Fibroblast of gingiva (primary cell): ENCODE measurements at places on chromosomes 2 and 18.
A peak's percentile ranks its signal among the peaks of the same experiment; 100 is the strongest.

DNA sequence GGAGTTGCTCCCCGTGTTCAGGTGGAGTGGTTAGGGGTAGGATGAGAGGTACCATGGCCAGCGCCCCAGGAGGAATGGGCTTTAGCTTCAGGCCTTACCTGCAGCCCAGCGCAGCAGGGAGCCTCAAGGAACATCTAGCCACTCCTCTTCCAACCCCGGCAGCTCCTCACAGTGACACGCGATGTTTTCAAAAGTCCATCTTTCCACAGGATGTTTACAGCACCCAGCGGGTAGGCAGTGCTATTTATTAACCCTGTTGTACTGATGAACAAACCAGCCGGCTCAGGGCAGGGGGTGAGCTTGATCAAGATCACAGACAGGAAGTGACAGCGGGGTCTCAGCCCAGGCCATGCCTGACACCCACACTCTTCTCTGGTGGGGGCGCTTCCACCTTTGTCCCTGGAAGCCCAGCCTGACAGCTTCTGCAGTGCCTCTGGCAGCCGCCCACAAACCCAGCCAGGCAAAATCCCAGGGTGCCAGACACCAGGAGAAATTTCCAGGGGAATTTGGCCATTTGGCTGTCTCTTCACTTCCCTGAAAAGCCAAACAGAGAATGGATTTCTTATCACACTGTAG is 18.4 kb upstream of the PRLH start:
- DNase-seq, result no peak

DNA sequence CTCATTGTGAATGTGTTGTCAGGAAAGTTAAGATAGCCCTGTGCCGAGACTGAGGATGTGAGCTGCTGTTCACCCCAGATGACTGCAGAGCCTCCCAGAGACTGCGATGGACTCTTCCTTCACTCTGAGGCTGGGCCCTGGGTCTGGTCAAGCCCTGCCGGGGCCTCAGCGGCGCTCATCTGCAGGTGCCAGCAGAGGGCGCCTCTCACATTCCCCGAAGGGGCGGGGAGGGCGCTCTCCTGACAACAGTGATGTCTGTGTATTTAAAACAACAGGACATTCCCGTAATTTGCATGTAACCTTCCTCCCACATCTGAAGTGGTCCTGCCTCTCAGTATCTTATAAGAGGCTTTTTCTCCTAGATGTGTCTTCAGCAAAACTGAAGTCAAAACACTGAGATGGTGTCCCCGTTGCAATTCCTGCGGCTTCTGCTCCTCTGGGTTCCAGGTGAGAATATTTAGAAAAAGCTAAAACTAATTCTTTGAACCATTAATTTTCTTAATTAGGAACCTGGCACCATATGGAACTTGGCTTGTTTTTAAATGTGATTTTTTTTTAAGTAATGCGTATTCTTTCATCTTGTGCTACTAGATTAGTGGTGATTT is 1377.9 kb downstream of the RPIA start:
- no peak for DNase-seq

DNA sequence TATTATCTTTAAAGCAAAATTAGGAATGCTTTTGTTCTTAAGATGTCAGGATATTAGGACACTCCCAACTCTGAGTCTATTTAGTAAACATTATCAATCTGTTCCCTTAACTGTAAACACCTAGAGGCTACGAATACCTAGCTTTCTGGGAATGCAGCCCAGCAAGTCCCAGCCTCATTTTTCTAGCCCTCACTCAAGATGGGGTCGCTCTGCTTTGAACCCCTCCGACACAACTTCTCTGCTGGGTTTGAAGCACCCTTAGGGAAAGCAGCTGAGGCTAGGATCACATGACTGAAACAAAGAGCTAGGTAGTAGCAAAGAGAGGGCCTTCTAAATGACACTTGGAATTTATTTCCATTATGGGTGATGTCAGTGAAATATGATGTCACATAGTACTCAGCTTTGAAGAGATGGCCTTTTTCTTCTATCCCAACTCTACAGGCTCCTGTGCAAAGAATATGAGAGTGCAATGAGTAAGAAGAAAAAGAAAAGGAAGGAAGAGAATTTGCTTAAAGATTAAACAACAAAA is 114.7 kb downstream of the CSRNP3 start:
- no peak for DNase-seq

- DNase-seq, result peak; percentile 71
These were observed 20.4 kb upstream of the ATOH8 start for GRCh38 chr2:85733121-85733960.

GRCh38 chr2:120945091-120945490 is 209.4 kb downstream of the GLI2 start:
- DNase-seq, result no peak

DNA sequence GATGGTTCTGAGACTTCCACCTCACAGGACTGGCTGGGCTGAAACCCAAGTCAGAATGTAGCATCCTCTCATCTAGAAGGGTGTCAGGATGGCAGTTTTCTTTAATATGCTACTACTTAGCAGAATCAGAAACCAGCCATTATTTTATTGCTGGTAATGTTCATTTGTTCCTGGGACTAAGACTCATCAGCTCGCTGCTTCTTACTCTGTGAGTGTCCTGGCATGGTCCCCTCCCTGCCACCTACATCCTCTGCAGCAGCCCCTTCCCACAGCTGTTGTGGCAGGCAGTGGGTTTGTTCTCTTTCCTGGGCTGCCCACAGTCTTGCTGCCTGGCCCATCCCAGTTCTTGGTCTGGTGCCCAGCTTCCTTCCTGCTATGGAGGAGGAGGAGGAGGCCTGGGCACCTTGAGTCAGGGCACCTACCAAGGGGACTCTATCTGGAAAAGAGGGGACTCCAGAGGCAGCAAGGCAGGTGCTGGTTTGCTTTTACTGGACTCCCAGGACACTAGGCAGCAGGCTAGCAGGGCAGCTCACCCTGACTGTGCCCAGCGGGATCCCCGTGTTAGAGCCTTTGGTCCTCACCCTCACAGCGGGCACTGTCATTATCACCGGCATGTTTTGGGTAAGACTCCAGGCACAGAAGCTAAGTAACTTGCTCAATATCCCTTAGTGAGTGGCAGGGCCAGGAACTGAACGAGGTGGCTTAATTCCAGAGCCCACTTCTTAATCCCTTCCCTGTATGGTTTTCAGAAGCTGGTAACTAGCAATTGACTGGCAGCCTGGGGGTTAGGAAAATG is 62.1 kb downstream of the LRRFIP1 start:
- no peak for DNase-seq

- peak; percentile 79 for DNase-seq
These were observed 86.2 kb downstream of the METTL8 start for GRCh38 chr2:171347591-171348032.

- DNase-seq, result no peak
These were observed 17.6 kb upstream of the TMEM247 start for GRCh38 chr2:46461709-46462171.

GRCh38 chr2:45237850-45238542 is 228.7 kb upstream of the SIX2 start:
- DNase-seq, result peak; percentile 97

GRCh38 chr2:62471816-62472215 is 34.2 kb downstream of the TMEM17 start:
- no peak for DNase-seq

DNA sequence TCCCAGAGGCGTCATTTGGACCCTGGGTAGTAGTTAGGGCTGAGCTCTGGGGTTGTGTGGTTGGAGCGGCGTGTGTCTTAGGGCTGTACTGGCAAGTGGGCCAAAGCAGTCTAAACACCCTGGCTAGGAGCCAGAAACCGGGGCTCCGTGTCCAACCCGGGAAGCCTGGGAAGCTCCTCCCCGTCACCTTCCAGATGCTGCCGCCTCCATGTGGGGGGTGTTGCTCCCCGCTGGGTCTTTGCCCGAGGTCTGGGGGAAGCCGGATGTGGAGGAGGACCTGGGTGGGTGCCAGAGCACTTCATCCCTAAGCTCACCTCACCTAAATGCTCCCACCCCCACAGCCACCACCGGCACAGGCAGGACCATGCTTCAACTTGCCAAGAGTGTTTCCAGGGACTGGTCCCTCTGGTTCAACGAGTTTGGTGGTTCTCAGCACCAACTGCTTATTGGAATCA is 25.4 kb downstream of the TET3 start:
- DNase-seq, result no peak

- DNase-seq, result no peak
These were observed 28.3 kb downstream of the ANKMY1 start for GRCh38 chr2:240529344-240529999.

- peak; percentile 31 for DNase-seq
These were observed 285.1 kb downstream of the SLC4A3 start for GRCh38 chr2:219912491-219912921.

DNA sequence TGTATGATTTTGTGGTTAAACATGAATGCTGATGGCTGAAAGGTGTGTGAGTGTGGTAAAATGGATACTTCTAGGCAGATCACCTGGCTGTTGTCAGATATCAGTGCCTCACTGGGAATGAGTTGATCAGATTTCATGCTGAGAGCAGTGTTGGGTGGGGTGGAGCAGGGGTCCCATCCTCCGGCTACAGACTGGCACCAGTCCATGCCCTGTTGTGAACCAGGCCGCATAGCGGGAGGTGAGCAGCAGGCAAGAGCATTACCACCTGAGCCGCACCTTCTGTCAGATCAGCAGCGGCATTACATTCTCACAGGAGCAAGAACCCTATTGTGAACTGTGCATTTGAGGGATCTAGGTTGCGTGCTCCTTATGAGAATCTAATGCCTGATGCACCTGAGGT is 78.7 kb downstream of the GLI2 start:
- DNase-seq, result no peak

DNA sequence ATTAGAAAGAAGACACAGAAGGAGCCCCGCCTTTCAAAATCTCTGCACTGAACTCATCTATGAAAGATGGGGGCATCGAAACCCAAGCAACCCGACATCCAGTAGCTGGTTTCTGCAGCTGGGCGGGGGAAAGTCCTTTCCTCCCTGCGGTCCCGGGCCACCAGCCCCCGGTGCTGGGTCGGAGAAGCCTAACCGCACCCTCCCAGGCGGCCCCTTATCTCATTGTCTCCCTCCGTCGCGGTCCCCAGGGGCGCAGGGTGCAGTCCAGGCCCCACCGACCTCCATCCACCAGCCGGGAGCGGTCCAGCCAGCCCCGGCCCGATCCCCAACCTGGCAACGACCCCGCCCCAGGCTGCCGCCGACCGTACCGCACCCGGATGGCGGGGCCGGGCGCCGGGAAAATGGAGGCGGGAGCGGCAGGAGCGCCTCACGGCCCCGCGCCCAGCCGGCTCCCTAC is 452 bp downstream of the RAPH1 start:
- peak; percentile 2 for DNase-seq

- DNase-seq, result no peak
These were observed 700 bp downstream of the TOGARAM2 start for GRCh38 chr2:28981620-28982376.

- no peak for DNase-seq
These were observed 220.1 kb downstream of the OSR1 start for GRCh38 chr2:19138264-19138825.

DNA sequence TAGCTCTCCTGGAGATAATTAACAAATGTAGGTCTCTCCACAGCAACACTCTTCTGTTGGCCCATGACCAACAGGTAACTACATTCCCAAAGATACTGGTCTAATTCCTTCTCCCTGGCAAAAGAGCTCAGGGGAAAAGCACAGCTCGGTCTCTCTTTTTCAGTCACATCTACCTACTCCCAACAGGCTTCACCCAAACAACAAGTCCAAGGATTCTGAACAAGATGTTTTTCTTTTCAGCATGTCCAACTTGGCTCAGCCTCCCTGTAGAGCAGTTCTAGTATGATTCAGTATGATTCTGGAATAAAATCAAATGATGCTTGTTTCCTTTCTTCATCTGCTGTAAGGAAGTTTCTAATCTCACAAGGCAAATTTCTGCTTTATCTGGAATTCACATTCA is 1704.8 kb upstream of the PIK3C3 start:
- no peak for DNase-seq

DNA sequence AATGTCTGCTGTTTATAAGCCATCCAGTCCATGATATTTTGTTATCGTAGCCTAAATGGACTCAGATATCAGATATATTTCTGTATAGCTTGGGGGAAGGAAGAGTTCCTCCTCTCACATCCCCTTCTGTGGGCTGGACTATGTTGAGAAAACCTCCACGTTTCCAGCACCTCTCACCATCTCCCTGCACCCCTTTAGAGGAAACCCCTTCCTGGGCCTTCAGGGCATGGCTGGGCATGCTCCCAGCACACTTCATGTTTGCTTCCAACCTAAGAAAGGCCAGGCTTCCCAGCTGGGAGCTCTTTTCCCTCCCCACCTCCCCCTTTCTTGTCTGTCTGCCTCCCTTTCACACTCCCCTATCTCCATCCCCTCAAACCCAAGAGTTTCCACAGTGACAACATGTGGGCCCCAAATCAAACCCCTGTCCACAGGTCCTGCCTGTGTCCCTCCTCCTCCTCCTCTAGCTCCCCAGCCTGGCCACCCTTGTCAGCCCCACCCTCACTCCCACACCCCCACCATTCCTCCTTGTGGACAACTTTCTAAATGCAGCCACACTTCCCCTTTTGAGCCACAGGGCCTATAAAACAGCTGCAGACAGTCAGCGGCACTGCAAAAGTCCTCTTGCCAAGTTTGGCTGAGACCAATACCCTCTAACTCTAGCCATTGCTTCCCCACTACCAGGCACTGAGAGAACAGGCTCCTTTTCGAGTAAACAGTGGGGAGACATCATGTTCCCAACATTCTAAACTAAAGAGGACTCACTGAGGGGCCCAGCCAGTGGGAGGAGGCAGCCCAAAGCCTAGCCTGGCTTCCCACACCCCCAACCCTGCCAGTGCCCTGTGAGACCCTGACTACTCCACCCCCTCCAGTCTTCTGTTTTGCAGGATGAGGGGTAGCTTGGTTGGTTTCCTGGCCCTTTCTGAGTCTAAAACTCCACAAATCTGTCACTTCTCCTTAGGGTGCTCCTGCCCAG is 120.5 kb downstream of the ZFP36L2 start:
- peak; percentile 42 for DNase-seq

DNA sequence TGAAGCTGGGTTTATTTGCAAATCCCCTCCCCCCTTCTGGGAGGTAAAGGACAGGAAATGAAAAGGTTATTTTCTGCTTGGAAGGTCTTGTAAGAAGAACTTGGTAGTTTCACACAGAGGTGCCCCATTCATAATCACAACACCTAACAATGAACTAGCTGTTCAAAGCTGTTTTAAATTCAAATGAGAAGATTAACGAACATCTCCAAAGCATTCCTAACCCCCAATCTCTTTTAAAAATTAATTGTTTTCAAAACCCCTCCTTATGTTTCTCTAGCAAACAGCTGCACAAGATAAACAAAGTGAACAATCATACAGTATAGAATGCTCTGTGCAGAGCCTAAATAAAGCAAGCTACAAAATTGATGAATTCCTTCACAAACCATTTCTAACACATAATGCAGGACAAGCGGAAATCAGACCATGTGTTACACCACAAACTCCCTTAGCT is 271.4 kb downstream of the SATB2 start:
- DNase-seq, result no peak

DNA sequence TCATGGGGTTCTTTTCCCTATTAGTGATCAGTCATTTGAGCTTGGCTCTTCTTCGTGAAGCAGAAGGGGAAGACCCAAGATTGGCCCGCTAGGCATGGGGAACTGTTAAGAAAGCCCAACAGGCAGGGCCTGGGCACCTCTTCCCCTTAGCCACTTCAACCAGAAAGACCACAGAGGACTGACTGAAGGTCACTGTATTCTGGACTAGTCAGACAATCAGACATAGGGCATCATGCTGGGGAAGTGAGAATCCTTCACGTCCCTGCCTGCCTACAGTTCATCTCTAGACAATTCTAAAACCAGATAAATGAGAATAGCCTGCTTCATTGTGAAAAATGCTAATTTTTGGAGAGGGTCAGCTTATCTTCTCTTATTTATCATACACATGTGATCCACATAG is 28.1 kb downstream of the FAP start:
- DNase-seq, result no peak
